ENCODE measurements at places on chromosomes 12 and 14.

DNA sequence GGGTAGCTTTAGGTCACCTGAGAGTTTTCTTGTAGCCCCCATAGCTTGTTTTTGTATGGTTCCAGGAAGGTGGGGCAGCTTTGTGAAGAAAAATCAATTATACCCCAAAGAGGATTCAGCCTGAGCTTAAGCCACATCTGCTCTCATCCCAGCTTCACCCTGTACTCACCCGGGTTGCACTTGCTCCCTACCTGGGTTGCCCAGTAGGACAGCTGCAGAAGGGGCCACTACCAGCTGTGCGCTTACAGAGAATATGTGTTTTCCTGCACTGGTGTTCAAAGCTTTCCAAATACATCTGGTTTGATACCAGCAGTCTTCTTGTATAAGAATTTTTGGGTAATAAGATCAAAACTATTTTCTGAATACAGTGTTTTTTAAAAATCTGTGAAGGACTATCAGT is 3.0 kb upstream of the SLC38A1 start:
- no peak for DNase-seq

- DNase-seq: peak; percentile 56
These were observed 6.4 kb downstream of the ERG28 start for GRCh38 chr14:75654127-75654732.

- peak; percentile 17 for DNase-seq
These were observed 107.0 kb downstream of the PTCSC3 start for GRCh38 chr14:36069535-36069900.

- DNase-seq: no peak
These were observed 5.8 kb upstream of the IFI27 start for GRCh38 chr14:94104731-94105130.

DNA sequence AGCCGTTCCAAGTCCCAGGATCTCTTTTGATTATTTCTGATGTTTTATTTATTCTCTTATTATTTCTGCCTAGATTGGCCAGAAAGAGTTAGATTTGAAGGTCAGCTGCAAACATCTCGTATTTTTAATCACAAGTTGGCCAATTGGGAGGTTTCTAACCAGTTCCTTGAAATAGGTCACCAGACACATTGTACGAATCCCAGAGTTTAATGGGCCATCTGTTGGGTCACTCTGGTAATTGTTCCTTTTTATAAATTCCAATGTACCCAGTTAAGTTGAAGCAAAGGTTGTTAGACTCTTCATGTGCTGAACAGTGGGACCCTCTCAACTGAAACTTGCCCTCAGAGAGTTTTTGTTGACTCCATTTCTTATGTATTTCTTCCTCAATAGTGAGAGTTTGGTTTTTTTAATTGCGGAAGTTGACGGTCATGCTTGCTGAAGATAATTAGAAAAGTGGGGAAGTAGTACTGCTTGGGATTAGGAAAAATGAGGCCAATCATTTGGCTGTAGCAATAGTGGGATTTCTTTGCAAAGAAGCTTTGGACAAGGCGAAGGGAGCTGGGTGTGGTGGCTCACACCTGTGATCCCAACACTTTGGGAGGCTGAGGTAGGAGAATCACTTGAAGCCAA is 382.7 kb upstream of the RGS6 start:
- DNase-seq: no peak

GRCh38 chr14:101776344-101776743 is 14.8 kb downstream of the PPP2R5C start:
- no peak for DNase-seq

GRCh38 chr14:53861781-53862180 is 94.8 kb downstream of the BMP4 start:
- DNase-seq: no peak

GRCh38 chr14:60222820-60223219 is 26.2 kb upstream of the PPM1A start:
- no peak for DNase-seq
